Stimulated activated CD8-positive, alpha-beta memory T cell treated with anti-CD3 and anti-CD28 coated beads, Interleukin-4, amount 100 ng/mL, for 1 hour (primary cell): ENCODE measurements at places on chromosomes 6 and 20.

DNA sequence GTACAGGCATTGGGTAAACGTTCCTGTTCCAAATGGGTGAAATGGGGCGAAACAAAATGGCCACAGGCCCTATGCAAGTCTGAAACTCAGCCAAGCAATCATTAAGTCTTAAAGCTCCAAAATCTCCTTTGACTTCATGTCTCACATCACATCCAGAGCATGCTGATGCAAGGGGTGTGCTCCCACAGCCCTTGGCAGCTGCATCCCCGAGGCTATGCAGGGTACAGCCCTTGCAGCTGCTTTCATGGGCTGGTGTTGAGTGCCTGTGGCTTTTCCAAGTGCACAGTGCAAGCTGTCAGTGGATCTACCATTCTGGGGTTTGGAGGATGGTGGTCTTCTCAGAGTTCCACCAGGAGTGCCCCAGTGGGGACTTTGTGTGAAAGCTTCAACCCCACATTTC, 270.0 kb upstream of the CDYL start:
- DNase-seq, result no peak

GRCh38 chr20:4632876-4633275, 88.8 kb upstream of the PRND start:
- no peak for DNase-seq

- DNase-seq, result no peak
Measured at GRCh38 chr6:64293298-64293697, 657.7 kb downstream of the PHF3 start.

GRCh38 chr20:42123981-42124473, 505.9 kb upstream of the CHD6 start:
- no peak for DNase-seq

GRCh38 chr6:13159300-13159699, 169.0 kb downstream of the TBC1D7 start:
- DNase-seq, result no peak

GRCh38 chr20:58647162-58647795, 3.8 kb upstream of the STX16 start:
- no peak for DNase-seq

GRCh38 chr6:35585658-35586057, 73.0 kb upstream of the TULP1 start:
- DNase-seq, result no peak

- DNase-seq, result no peak
Measured at GRCh38 chr6:33815854-33816253, 12.1 kb upstream of the MLN start.

DNA sequence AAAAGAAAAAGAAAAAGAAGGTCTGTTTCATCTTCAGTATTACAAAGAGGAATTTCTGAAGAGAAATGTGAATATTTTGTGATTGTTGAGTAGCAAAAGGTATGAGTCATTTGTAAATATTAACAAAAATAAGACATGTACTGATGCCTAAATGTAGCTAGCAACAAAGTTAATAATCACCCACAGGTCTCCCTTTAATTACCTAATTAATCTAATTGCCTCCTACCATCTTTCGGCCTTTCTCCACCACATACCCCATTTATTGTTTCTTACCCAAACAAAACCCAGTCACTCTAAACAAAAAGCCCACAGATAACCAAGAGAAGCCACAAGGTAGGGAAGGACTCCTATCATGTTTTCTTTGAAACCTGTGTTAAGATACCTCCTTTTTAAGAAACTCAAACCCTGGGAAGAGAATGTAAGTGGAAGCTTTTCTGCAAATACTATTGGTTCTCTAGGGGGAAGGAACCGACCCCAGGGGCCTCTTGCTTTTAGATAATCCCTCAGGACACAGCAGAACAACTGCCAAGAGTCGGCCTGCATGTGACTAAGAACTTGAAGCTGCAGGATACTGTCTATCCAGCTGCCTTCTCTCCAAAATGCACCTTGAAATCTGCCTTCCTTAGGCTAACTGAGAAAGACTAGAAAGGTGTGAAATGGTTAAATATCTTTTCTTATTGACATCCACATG, 16.1 kb upstream of the STK38 start:
- no peak for DNase-seq

DNA sequence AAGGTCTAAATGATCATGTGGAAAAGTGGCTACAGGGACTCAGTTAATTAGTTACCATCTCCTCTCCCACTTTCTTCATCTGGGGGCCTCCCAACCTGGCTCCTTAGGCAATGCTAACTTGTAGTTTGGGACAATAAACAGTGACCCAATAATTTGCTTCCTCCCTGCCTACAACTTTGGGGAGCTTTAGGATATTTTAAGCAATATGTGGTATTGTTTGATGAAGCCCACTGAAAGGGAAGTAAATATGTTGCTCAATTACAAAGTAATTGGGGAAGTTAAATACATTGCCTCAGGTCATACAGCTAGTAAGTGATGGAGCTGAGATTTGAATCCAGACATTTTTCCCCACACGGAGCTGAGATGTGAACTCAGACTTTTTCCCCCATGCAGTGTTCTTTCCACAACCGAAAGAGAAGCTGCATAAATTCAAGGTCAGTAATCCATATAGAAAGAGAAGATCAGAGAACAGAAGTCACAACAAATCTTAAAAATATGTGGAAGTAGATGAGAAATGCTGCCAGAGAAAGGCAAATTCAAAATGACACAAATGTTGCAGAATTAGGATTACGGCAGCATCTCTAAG, 26.6 kb downstream of the ZHX3 start:
- no peak for DNase-seq

DNA sequence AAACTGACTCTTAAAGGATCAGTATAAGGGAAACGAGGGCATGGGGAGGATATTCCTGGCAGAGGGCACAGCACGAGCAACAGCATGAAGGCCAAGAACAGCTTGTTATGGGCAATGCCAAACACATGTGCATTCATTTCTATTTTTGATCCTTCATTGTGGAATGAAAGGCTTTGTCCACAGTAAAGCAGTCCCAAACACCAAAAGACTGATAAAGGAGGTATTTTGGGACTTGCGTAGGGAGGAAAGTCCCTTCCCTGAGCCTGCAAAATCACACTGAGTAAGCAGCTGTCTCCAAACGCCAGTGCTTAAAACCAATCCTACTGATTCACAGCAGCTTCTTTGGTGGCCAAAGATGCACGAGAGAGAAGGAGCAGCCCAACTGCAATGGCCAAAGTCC, 138.2 kb downstream of the UNC5CL start:
- DNase-seq, result no peak

DNA sequence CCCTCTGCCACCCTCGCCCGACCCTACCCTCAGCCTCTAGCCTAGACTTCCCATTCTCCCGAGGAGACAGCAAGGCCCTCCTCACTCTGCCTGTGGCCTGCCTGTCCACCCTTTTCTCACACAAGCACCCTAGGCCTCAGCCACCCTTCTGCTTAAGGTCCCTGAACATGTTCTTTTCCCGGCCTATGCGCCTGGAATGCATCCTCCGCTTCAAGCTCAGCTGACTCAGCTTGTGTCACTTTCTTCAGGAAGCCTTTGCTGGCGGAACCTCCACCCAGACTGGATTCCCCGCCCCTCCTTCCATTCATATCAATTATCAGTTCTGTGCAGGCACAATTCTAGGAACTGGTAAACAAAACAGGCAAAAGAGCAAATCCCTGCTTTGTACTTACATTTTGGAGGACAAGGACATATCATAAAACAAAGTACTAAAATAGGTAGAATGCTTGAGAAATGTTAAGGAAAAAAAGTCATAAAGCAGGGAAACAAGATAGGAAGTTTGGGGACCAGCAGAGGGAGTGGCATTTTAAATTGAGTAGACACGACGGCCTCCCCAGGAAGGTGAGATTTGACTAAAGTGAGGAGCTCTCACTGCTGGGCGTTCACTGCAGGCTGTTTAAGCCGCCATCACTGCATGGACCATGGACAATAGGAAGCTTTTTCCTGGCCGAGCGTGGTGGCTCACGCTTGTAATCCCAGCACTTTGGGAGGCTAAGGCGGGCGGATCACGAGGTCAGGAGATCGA, 17.9 kb upstream of the SNHG17 start:
- no peak for DNase-seq

DNA sequence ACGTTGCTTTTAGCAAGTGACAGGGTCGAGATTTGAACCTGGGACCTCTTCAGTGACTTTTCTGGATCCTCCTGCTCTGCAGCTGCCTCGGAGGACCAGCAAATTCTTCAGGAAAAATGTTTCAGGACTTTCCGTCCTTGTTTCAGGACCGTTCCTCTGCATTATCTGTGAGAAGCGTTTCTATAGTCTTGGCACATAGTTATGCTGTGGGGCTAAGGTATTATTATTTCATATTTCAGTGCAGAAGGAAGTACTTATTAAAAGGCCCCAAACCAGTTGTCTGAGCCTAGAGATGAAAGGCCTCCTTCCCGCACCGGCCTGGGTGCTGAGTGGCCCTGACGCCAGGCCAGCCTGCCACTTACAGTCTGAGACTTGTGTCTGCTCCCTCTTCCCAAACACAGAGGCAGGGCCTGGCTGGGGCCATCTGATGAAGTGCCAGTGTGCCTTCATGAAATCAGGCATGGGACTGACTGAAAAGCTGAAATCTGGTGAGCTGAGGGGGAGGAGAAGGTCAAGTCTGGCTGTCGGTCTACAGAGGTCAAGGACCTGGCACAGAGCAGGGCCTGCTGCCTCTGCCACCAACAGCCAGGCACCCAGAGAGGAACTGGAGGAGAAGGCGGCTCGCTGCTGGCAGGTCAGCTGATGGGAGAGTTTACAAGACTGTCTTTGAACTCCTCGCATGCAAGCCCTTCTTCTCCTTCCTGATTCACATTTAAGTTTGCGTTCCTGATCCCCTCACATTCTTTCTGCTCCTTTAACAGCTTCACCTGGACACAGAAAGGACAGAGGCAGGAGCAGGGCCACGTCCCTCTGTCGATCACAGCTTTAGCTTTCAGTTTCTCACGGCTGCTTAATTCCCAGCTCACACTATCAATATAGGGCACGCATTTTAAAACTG, 8.9 kb upstream of the QKI start:
- no peak for DNase-seq

GRCh38 chr20:44732327-44732726, 13.3 kb upstream of the KCNK15 start:
- no peak for DNase-seq

DNA sequence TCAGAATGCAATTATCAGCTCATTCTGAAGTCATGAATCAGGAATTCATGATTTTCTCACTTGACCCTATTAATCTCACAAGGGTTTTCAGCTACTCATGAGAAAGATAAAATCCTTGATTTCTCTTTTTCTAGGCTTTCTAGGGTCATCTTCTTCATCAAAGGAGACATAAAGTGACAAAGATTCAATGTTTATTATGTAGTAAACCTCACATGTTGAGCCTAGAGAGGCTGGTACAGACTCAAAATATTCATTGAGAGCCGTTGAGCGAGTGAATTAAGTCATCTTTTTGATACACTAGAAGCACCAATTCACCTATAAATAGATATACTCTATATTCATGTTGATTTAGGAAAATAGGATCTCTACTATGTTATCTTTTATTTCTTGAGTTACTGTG, 104.8 kb upstream of the TRAF3IP2 start:
- no peak for DNase-seq

DNA sequence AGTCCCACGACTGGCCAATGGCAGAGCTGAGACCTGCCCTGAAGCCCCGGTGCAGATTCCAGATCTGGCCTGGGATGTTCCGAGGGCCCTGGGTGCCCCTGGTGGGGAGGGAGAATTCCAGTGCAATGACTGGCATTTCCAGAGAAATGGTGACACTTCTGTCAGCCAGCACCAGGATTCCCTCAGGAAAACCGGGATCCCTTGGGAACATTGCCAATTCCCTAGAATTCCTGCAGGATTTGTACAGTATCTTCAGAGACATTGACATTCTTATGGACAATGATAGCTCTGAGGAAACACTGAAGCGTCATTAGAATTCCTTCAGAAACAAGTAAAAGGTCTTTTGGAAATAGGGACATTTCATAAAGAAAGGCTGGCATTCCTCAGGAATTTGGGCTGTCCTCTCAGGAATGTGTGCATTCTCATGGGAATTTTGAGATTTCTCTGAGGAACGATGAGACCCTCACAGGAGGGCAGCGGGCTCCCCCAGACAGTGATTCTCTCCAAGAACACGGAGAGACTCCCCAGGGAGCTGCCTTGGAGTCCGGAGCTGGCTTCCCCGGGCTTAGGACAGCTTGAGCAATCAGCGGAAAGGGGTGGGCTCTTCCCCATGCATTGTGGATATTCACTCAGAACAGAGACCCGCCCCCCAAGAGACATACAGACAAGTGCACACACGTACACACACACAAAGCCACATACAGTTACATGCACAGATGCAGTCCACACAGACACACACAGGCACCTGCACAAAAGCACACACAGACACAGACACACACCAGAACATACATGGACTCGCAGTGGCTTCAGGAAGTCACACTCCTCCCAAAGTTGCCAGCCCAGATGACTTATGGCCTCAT, 35.2 kb upstream of the BPIFA2 start:
- no peak for DNase-seq

- no peak for DNase-seq
Measured at GRCh38 chr6:170089963-170090362, 200.9 kb downstream of the DLL1 start.

DNA sequence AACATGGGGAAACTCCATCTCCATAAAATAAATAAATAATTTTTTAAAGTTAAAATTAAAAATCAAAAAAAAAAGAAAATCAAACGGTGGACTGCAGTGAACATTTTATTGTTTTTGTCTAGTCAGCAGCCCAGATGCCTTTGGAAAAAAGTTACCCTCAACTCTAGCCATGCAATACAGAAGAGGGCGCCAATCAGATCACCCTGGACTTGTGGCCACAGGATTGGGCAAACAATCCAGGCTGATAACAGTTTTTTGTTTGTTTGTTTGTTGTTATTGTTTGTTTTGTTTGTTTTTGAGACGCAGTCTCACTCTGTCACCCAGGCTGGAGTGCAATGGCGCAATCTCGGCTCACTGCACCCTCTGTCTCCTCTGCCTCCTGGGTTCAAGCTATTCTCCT, 30.5 kb upstream of the NELFCD start:
- DNase-seq, result no peak

DNA sequence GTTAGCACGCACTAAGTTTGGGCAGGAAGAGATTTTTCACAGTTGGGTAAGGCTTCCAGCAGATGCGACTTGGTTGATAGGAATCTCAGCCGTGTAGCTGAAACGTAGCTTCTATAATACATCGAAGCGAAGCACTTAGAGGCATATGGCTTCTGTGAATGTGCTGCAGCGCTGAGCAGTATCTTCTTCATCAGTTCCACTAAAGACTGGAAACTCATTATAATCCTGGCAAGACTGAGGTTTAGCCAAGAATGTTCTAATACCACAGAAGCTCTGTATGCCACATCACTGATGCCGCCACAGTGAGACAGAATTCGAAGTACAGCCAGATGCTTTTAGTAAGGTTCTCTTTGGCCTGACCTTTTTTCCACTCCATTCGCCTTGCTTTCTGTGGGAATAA, 680.2 kb upstream of the AGPAT4 start:
- no peak for DNase-seq
